Occipital lobe (tissue), 3 donors: ENCODE measurements at places on chromosomes 7 and 10. TPM values are rescaled to one million over a fixed set of nuclear protein-coding genes. Genes with fewer than 3 reads are reported as not detected.

Gene FGFR2
- total RNA-seq: 71.9 TPM

Gene HHEX
- 1.6 TPM for total RNA-seq

Gene ZDHHC16
- 21.2 TPM for total RNA-seq

Gene ABCB4
- total RNA-seq: 0.47 TPM

Gene SMKR1
- 2.3 TPM for total RNA-seq

Gene C10orf90
- 0.16 TPM for total RNA-seq

Gene PODXL
- total RNA-seq: 11.1 TPM

Gene FAM25A
- total RNA-seq: not detected

Gene CFAP70
- total RNA-seq: 0.62 TPM

Gene C10orf143
- 1.1 TPM for total RNA-seq

- no peak for DNase-seq
Observed at GRCh38 chr7:70263471-70264255, 665.4 kb downstream of the AUTS2 start.

- no peak for DNase-seq
Observed at GRCh38 chr7:50332241-50333165, 28.0 kb downstream of the IKZF1 start.

- DNase-seq: peak; percentile 41
Observed at GRCh38 chr10:119006451-119007210, 22.9 kb upstream of the NANOS1 start.

GRCh38 chr10:59913547-59914237 lies 7.3 kb upstream of the CCDC6 start:
- no peak for DNase-seq

DNA sequence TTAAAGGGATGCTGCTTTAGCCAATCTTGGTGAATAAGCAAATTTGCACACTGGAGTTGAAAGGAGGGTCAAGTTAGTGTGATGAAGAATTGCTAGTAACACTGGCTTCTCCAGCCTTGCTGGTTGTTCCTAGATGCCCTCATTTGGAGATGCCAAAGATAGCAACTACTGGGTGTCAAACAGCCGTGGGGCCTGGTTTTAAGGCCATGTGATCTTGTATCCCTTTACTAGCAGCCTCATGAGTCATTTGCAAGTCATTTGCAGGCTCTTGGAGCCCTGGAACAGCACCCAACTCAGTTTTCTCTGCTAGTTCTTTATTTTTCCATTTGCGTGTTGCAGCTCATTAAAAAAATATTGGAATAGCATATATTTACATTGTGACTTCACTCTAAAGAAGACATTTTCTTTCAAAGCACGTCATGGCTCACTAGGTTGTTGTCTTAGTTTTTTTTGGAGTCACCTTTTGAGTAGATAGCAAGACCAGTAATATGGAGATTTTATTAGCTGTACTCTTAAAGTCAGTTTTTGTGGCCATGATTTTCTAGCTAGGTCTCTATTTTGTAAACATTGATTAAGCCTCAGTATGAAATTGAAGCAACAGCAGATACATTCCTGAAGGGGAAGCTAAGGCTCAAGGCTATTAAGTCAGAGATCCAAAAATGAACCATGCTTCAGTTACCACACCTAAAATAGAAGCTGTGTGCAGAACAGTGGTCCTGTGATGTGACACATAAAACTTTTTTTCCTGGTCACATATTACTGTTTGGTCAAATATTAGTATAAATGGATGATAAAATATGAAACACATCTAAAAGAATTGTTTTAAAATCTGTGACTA lies 1.3 kb downstream of the LSMEM1 start:
- DNase-seq: peak; percentile 26

GRCh38 chr7:9608560-9608959 lies 1175.2 kb downstream of the NXPH1 start:
- DNase-seq: no peak

DNA sequence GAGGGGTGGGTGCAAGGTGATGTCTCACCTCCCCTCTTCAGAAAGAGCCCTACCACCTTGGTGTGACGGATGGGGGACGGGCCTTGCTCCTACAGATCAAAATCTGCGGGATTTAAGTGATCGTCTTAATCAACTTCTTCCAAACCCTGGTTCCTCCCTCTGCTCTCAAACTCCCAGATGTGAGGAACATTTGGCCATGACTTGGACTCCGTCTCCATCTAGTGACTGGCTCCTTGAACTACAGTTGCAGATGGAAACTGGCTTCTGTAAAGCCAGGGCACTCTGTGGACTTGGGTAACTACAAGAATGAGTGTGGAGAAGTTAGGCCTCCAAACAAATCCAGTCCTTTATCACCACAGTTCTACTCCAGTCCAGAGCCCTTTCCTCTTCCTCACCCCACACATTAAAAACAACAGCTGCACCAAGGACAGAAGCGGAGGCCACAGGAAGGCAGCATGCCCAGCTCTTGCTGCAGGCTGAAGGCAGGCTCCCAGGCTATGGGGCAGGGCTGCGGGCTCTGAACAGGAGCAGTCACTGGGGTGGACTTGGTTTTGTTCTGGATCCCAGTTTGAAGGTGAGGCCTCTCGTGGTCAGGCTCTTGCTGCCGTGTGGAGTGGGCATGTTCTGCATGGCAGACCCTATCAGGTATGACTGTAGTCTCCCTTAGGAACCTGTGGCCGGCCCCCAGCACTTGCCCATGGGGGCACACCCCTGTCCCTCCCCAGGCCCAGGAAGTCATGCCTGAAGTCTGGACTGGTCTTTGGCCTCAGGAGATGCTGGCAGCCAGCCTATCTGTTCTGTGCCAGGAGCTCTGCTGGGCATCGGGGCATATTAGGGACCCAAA lies 79.4 kb downstream of the VWC2 start:
- DNase-seq: peak; percentile 32

DNA sequence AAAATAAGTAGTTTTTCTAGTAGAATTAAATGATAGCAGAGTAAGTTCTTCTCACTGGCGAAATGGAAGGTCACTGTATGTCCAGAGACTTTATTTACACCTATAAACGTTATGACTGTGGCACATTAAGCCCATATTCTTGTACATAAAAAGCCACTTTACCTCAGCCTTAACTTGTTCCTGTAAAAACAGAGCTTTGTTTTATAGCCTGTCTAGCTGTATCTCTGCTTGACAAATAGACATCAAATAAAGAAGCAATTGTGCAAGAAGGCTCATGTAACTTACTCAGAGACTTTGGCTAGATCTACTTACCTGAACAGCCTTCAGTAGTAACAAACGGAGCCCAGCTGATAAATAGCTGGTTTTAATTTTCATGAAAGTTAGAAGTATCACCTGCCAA lies 324.1 kb upstream of the BMPER start:
- DNase-seq: no peak

GRCh38 chr7:132508724-132509353 lies 67.4 kb downstream of the PLXNA4 start:
- DNase-seq: no peak

GRCh38 chr10:79084012-79084971 lies 15.5 kb downstream of the ZMIZ1 start:
- no peak for DNase-seq

DNA sequence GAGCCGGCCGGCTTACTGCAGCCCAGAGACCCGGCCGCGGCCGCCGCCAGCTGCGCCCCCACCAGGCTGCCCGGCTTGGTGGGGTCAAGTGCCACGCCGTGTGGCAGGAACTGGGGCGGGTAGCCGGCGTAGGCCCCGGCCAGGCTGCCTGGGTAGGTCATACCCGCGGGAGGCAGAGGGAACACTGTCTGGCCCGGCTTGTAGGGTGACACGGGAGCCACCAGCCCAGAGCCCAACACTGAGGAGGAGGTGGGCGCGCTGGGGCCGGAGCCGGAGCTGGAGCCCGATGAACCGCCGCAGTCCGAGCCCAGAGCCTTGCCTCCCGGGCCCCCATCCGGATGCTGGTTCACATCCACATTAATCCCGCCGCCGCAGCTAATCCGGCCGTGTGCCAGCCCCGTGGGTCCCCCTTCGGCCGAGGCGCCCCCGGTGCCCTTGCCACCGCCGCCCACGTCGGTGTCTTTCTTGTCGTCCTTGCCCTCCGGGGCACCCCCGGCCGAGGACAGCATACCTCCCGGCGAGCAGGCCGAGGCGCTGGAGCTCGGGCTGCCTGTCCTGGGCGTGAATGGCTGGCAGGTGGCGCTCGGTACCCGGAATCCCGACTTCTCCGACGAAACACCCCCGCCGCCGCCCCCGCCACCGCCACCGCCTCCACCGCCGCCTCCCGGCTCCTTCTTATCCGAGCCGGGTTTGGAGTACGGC lies 2.0 kb downstream of the ZNF503 start:
- DNase-seq: peak; percentile 52

- DNase-seq: no peak
Observed at GRCh38 chr10:73263693-73264347, 11.4 kb upstream of the MRPS16 start.

GRCh38 chr7:112143582-112143981 lies 62.6 kb downstream of the DOCK4 start:
- DNase-seq: no peak

- DNase-seq: no peak
Observed at GRCh38 chr10:78518224-78518623, 484.6 kb downstream of the RPS24 start.

GRCh38 chr10:113187063-113187777 lies 237.2 kb downstream of the TCF7L2 start:
- DNase-seq: no peak

GRCh38 chr7:96484091-96484490 lies 162.2 kb upstream of the SLC25A13 start:
- DNase-seq: no peak

GRCh38 chr10:74760086-74760979 lies 66.1 kb upstream of the KAT6B start:
- DNase-seq: no peak

DNA sequence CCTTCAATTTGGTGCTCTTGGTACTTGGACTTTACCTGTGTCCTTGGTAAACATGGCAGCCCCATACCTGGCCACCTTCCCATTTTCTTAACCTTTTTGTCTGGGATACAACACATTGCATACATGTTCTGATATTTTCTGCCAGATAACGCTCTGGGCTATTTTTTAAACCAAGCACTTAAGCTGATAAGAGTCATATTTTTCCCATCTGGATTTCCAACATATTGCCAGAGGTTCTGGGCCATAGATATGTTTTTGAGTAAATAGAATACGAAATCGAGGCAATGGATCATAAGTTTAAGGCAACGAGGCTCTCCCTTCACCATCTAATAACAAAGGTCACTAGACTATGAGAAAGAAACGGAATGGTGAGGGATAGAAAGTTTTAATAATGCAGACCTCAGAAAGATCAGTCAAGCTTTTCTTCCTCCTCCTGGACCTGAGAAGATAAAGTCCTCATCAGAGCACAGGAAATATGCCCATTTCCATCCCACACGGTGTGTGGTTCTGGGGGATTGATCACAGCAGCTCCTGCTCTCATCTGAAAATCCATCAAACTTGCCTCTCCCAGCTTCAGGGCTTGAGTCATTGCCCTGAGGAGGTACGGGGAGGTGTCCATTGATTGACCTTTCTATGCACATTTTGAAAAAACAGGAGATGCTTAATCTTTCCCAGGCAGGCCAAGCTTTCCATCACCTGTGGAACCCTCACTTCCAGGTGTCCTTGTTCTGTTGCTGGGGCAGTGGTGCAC lies 257.2 kb downstream of the GFRA1 start:
- no peak for DNase-seq

DNA sequence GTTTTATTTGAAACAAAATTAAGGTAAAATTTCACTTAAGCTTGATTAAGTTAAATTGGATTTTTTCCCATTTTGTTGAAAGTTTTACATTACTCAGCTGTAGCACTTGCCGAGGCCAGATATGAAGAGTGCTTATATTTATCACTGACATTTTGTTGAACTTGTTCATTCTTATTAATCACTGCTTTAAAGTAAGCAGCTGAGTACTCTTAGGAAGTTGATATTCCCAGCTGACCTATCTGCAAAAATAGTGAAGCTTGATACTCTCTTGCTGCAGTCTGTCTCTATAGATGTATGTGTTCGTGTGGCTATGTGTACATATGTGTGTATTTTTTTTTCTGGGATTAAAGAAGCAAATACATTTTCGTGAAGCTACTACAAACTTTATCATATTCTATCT lies 150.0 kb downstream of the SKAP2 start:
- no peak for DNase-seq

DNA sequence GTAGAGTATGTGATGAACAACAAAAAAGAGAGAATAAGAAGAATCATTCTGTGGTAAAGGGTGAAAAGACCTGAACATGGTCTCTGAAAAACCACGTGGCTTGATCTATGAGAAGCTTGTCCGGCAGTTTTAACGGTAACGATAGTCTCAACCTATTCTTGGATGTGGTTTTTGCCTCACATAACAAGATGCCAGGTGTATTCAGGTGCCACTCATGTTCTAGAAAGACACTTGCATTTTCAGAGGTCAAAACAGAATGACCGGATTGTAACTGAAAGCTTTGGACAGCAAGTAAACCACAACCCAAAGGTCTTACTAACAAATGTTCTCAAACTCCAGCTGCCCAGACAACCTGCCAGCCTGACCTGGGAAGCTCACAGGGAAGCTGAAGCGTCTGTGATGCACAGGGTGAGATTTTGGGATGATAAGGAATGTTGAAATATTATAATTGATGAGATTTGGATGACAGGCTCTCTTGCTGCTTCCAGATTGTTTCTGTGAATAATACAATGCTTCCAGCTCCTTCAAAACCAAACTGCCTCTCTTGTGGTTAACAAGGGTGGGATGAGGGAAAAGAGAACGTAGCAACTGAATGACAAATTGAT lies 137.4 kb upstream of the GRB10 start:
- DNase-seq: no peak

DNA sequence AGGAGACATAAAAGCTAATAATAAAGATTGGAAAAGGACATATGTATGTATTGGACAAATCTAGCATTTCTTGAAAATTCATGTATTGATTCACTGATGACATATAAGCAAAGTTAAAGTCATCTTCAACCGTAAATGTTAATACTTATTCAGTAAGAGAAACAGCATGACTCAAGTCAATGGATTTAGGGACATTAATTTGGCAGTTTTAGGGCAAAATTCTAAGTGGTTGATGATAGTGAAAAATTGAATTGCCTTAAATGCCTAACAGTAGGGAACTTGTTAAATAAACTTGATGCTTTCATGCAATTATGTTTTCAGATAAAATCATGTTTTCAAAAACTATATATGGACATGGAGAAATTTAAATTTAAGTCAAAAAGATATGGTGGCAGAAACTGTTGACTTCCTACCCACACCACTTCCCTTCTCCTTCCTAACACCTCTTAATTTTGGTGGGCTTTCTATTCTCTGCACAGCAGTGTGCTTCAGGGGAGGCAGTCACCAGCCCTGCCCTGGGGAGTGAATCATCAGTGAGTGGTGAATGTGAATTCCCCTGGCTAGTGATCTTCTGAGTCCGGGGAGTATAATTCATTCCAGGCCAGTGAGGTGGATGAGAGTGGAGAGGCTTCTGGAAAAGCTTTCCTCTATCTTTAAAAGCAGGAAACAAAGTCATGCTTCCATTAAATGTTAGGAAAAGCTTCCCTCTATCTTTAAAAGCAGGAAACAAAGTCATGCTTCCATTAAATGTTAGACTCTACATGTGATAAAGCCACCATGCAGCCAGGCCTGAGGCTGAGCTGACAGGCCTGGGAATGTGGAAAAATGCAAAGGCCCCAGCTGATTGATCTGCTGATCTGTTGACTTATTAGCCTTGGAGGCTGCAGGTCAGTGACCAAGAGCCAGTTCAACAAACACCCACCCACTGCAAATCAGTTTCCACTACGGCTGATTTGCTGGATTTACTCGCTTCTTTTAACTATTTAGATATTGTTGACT lies 25.2 kb upstream of the ITGB1 start:
- no peak for DNase-seq

- DNase-seq: no peak
Observed at GRCh38 chr7:26187380-26188205, 13.0 kb downstream of the HNRNPA2B1 start.

GRCh38 chr10:6036861-6037321 lies 25.3 kb downstream of the IL2RA start:
- no peak for DNase-seq

GRCh38 chr7:16203065-16203464 lies 218.3 kb downstream of the CRPPA start:
- DNase-seq: no peak

- DNase-seq: no peak
Observed at GRCh38 chr7:152754075-152754730, 5.3 kb upstream of the ACTR3B start.
